Activated T-helper 1 cell treated with anti-CD3 and anti-CD28 coated beads, Interleukin-2, amount 50 U/mL, for 16 hours (primary cell): ENCODE measurements at places on chromosomes 7 and 10.

DNA sequence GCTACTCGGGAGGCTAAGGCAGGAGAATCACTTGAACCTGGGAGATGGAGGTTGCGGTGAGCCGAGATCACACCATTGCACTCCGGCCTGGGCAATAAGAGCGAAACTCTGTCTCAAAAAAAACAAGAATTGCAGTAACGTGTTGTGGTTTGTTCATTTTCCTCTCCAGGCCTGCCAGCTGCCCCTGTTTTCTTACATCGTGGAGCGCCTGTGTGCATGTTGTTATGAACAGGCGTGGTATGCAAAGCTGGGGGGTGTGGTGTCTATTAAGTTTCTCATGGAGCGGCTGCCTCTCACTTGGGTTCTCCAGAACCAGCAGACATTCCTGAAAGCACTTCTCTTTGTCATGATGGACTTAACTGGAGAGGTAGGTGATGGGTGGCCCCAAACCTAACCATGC, 52.1 kb downstream of the TRRAP start:
- DNase-seq, result no peak

DNA sequence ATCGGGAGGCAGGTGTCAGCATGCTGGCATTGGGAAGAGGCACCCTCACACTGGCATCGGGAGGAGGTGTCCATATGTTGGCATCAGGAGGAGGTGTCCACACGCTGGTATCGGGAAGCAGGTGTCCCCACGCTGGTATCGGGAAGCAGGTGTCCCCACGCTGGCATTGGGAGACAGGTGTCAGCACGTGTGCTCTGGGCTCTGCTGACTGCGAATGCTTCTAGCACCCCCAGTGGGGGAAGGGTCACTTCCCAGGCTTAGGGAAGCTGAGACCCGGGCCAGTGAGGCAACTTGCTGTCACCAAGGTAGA, 92.5 kb upstream of the IKZF1 start:
- DNase-seq, result no peak

- DNase-seq, result no peak
Measured at GRCh38 chr10:124993736-124994451, 52.0 kb downstream of the ZRANB1 start.

DNA sequence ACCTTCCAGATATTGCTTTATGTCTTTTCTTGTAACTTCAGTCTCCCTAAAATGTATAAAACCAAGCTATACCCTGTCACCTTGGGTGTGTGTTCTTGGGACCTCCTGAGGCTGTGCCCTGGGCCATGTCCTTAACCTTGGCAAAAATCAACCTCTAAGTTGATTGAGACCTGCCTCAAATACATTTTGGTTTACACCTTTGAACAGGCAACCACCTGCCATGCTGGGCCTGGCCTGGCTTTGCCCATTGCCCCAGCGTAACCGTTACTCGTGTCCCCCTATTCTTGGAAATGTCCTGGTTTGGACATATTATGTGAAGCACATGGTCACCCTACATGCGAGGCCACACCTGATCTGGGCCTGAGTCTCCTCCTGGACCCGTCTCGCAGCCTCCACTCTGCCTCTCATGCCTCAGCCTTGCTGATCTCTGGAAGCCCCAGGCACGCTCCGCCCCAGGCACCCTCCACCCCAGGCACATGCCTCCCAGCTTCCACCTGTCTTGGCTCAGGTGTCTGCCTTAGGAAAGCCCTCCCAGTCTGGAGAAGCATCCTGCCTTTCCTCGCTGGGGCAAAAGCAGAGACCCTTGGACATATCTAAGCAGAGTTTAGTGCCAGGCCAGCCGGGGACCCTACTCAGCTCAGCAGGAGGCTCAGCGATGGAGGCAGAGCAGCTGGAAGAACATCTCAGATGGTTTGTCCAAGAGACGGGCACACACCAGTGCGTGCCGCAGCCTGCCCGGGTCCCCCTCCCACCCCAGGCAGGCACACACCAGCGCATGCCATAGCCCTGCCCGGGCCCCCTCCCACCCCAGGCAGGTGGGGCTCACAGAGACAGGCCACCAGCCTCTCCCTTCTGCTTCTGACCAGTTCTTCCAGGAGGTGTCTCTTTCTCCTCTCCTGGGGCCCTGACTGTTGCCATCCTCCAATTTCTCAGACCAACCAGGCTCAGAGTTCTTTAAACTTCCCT, 4.0 kb upstream of the VIPR2 start:
- DNase-seq, result no peak

- DNase-seq, result no peak
Measured at GRCh38 chr10:105540381-105540780, 899.3 kb downstream of the SORCS3 start.

- DNase-seq, result no peak
Measured at GRCh38 chr10:36110097-36110496, 468.0 kb upstream of the FZD8 start.

DNA sequence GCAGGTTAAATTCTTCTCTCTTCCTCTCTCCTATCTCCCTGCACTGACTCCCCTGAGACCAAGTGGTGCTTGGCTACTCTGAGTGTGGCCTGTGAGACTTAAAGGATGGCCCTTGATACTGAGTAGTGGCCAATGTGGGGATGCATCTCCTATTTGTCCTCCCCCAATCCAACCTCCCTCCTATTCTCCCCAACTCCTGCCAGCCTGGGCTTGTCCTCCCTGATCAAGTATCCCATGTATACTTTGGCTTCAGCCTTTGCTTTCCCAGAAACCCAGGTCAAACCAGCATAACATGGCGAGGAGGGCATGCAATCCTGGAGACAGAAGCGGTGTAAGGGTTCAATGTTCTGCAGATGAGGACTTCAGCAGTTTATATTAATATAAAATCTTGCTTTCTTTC, 77.9 kb upstream of the GRB10 start:
- no peak for DNase-seq

DNA sequence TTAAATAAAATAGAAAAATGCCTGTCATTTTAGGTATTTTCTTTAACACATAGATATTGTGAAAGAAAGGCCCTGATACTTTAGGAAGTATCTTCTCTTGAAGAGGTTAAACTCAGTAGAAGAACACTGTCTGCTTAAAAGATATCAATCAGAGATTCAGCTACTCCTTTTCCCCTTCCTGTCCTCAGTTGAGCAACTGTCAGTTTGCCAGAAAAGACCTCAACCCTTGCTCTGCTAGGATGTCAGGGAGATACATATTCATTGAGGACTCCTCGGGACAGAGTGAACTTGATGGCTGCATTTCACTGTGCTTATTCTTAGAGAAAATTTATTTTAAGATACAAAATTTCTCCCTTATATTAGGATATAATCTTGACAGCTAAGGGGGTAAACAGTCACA, 173.6 kb upstream of the CACNA2D1 start:
- DNase-seq, result no peak

- no peak for DNase-seq
Measured at GRCh38 chr10:85786401-85786899, 580.1 kb downstream of the GRID1 start.

GRCh38 chr10:74824900-74825370, 1.5 kb upstream of the KAT6B start:
- DNase-seq, result no peak

GRCh38 chr10:26215935-26216584, 514 bp upstream of the GAD2 start:
- no peak for DNase-seq

GRCh38 chr10:89555688-89556445, 20.5 kb upstream of the SLC16A12 start:
- DNase-seq, result no peak

DNA sequence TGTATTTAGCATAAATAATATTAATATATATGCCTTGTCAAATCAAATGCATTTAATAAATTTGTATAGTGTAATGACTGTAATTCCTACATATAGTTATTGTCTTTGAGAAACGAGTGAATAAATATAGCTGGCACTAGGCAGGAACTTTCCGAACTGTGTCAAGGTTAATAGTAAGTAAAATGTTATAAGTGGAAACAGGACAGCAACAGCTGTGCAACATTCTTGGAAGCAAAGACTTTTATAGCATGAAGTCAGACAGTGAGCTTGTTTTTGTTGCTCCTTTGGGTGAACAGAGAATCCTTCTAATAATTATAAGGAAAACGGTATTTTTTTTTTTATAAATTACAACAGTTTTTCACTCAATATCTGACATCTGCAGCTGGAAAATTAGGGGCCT, 14.0 kb upstream of the EXOC6 start:
- DNase-seq, result no peak

DNA sequence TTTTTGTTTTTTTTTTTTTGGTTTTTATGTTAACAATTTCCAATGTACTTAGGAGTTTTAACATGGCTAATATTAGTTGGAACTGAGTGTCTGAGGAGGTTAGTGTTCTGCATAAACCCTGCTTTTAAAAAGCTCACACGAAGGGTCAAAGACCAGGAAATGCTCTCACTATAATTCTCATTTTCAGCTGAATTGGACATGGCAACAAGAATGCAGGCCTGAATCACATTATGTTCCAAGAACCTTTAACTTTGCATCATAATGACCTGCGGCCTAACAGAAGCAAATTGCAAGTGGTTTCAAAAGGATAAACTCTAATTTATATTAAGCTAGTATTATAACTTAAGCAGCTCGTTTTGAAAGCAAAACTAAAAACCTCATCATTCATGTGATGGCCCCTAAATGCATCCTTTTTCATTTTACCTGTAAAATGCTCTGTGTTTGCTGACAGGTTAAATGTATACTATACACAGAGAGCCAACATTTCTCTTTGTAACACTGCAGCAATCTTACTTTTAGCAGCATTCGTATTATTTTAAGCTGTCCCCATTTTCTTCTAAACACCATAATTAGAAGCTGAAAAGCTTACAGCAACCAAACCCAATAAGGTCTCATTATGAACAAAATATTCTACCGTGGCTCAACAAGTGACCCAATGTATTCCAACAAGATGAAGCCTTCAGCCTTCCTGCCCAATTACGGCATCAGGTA, 242.8 kb upstream of the SP4 start:
- DNase-seq, result no peak

DNA sequence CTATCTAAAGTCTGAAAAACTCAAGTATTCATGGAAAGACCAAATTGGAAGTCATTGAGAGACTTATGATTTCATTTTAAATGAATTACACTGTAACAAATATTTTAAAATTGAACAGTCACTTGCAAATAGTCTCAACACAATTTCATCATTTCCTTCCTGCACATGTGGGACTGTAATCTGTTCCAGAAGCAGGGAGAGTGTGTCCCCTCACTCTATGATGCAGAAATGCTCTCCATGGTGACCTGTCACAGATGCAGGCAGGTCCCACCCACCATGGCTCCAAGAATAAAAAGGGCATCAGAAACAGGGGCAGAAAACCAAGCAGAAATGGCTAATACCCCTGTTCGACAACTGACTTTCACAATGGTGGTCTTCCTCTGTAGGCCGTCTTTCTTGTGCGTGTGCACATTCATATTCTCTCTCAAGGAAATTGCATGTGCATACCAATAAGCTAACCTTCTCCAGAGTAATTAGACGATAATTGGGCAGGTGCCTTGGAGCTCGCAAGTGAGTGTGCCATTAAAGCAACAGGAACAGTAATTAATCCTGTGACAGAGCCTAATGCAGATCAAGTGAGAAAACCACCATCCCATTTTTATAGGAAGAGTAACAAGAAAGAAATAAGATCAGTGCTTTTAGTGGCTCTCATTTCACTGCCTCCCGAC, 170.9 kb downstream of the ZMYND11 start:
- no peak for DNase-seq

DNA sequence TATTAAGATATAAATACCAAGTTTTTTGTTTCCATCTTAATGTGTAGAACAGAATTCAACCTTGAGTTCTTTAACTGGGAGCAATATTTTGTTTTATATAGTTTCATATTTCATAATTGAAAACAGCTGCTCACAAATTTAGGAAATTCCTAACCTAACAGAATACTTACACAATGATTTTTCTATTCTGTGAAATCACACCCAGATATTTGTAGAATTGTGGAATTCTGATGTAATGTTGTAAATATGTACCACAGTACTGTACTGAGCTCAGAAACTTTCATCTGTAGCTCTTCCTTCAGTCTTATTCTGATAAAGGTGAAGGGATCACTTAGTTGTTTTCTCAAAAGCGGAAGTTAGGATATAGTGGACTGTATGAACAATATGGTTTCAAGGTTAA, 143.4 kb upstream of the GLI3 start:
- DNase-seq, result no peak

DNA sequence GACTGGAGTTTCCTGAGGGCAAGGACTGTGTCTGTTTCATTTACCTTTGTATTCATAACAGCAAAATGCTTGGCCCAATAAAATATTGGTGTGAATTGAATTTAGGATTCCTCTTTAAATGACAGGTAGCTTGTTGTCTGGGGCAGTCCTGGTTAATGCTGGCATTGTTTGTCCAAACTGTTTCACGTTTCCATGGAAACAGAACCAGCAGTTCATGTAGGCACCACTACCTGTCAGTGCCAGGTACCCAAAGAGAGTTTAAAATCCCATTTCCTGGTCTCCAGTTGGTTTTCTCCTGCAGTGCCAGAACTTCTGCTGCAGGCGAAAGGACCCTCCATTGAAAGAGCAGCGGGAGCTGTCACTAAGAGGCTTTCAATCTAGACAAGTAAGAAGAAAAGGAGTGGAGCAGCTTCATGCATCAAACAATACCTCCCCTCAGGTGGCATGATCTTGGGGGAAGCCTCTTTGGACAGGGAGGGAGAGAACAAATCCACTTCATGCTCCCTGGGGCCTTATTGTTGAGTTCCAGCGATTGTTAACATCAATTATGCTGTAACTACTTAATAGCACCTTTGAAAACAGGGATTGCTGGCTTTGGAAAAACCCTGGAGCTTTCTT, 109.6 kb downstream of the KIF20B start:
- no peak for DNase-seq

- no peak for DNase-seq
Measured at GRCh38 chr10:84537447-84537931, 209.1 kb downstream of the CCSER2 start.

GRCh38 chr10:54622017-54622416, 179.0 kb downstream of the PCDH15 start:
- no peak for DNase-seq

- no peak for DNase-seq
Measured at GRCh38 chr7:149854611-149855360, 16.6 kb downstream of the ZNF862 start.

DNA sequence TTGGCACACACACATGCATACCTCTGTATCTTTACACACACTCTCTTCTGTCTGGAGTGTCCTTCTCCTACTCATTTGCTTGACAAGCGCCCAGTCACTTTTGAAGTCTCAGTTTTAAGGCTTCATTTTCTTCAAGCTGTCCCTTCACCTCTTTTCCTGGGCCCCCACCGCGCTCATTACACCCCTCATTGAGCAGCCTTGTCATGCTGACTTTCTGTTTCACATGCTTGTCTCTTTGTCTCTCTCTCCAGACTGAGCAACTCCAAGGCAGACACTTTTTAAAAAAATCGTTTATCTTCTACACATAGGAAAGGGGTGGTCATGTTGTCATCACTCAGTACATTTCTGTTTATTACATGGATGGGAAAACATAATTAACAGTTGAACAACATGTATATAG, 225.2 kb upstream of the FZD1 start:
- DNase-seq, result no peak

GRCh38 chr7:4024133-4024532, 658.0 kb upstream of the FOXK1 start:
- no peak for DNase-seq
